SHP77 treated with DMSO at 0.1 percent for 48 hours (cell line): ENCODE measurements at places on chromosomes 12 and 14.

GRCh38 chr14:66119606-66120231 lies 366.5 kb upstream of the CCDC196 start:
- DNase-seq = no peak

- DNase-seq = no peak
Measured at GRCh38 chr12:24285448-24285847, 336.0 kb upstream of the SOX5 start.

GRCh38 chr12:109572506-109572845 lies 828 bp downstream of the MMAB start:
- no peak for DNase-seq

GRCh38 chr12:6074979-6075585 lies 49.4 kb downstream of the VWF start:
- no peak for DNase-seq

- DNase-seq = no peak
Measured at GRCh38 chr14:53790731-53791500, 165.7 kb downstream of the BMP4 start.

GRCh38 chr12:57299514-57300016 lies 48.6 kb upstream of the STAC3 start:
- DNase-seq = no peak

- DNase-seq = no peak
Measured at GRCh38 chr12:99852666-99853065, 132.1 kb downstream of the ANKS1B start.

DNA sequence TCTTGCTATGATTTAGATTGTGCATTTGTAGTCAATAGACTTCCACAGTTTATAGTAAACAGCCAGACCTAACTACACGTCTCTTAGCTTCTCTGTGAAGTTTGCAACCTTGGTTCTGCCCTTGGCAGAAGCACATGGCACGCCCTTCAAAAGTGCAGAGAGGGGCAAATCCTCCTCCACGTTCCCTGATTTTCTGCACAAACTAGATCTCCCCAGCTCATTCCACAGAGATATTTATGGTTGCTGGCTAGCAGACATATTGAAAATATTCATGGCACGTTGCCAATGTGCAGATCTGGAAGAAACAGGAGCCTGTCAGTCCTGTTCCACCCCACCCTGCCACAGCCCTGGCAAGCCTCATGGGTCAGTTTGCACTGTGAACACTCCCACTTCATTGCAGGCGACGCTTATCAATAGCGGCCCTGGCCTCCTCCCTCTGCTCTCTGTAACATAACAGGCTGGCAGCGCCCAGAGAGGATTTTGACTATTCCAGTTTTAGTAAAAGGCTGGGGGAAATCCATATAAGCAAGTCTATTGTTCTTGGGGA lies 6.5 kb upstream of the LGALS3 start:
- no peak for DNase-seq

DNA sequence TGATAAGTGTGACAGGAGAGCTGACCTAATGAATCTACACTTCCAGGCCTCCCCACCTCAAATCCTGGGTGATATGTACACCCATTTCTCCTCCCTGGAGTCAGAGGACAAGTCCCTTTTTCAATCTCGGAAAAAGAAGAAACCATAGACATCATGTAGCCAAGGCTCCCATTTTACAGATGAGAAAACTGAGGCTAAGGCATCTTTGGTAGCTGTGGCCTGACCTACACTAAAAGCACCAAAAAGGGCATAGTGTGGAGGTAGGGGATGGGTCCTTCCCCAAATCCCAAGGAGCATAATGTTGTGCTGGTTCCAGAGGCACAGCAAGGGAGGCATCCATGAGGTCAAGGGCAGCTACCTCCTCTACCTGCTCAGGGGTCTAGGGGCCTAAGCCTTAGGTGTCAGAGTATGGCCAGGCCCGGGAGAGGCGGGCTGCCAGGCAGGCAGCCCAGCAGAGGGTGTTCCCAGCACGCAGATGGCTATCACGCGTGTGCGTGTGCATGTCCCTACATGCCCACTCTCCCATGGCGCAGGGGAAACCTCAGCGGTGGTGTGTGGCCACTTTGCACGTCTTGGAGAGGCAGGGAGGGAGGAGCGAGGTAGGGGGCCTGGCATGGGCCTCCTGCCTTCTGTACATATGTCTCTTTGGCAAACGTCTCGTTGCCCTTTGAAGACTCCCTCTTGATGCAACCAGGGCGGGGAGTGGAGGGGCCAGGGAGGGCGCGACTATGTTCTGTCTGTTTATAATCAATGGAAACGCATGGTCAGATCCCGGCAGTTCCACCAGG lies 2.5 kb downstream of the PGF start:
- no peak for DNase-seq

GRCh38 chr14:100834794-100835547 lies 9.1 kb downstream of the MEG3 start:
- no peak for DNase-seq

GRCh38 chr12:6376870-6377666 lies 1.7 kb upstream of the SCNN1A start:
- DNase-seq = no peak

DNA sequence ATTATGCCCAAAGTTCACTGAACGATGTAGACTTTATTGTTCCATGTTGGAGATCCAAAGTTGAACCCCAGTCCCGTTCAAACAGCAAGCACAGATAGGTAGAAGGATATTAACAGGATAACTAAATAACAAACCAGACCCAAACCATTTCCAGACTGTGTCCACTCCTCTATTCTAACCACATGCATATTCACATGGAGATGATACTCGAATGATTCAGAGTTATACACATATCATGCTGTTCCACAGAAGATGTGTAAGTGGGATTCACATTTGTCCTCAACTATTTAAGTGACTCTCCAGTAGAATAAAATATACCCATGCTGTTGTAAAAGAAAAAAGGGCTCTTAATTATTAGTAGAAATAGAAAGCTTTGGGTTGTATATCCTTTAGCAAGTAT lies 185.9 kb downstream of the ITPR2 start:
- DNase-seq = no peak

GRCh38 chr14:52467515-52468266 lies 84.6 kb downstream of the TXNDC16 start:
- DNase-seq = no peak

- no peak for DNase-seq
Measured at GRCh38 chr14:72196237-72197015, 264.2 kb downstream of the RGS6 start.

- DNase-seq = no peak
Measured at GRCh38 chr14:81157431-81157830, 63.3 kb downstream of the GTF2A1 start.

DNA sequence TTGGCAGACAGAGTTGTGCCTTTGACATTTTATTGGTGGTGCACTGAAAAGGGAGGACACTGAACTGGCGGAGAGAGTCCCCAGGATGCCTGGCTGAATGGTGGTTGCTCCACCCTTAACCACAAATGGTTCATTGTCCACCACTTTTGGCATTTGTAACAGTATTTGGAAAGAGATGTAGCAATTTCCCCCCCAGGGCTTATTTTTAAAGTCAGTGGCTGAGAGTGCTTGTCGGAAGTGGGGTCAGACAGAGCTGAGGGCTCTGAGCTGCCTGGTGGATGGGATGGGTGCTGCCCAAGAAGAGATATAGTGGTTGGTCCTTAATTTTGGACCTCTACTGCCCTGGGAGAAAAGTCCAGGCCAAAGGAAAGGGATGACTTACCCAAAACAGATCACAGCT lies 31.5 kb upstream of the FGF6 start:
- DNase-seq = no peak

DNA sequence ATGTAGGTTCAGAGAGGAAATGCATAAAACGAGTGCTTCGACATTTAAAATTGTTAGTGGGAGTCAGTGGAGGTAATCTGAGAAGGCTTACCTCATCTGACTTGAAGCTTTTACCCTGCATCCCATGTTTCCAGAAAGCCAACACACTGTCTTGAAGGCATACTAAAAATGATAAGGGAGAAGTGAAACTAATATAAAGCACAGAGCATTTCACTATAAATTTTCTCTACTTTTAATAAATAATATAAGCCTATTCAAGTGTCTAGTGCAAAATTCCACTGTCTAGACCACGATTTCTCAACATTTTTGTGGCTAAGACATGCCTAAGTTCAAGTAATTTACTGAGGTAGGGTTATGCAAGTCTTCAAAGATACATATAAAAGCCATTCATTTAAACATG lies 29.1 kb upstream of the CDKL1 start:
- no peak for DNase-seq

DNA sequence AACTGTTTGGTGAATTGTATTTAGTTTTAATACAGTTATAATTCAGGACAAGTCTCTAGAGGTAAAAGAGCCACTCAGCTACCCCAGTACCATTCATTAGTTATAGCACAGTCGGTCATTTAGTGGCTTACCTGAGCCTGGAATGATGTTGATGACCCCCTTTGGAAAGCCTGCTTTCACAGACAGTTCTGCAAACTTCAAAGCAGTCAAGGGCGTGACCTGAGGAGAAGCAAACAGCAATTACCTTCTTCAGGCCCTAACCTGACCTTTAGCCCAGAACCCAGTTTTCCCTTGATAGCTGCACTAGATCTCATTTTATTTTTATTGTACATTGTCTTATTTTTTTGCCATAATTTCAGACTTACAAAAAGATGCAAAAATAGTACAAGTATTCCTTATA lies 43.8 kb downstream of the ALDH1L2 start:
- DNase-seq = no peak

GRCh38 chr14:75022655-75023054 lies 19.9 kb downstream of the EIF2B2 start:
- DNase-seq = no peak

DNA sequence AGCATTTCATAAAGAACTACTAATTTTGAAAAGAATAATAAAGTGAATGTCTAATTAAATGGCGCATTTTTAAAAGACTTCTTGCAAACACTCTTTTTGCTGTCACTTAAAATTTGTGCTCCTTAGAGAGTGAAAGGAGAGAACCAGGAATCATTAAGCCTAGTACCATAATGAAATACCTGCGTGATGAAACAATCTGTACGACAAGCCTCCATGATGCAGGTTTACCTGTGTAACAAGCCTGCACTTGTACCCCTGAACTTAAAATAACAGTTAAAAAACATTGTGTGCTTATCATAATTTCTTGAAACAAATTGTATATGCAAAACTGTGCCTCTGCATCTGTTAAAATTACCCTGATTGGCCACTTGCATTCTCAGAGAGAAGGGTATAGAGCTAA lies 108.1 kb downstream of the MGAT4C start:
- DNase-seq = no peak

DNA sequence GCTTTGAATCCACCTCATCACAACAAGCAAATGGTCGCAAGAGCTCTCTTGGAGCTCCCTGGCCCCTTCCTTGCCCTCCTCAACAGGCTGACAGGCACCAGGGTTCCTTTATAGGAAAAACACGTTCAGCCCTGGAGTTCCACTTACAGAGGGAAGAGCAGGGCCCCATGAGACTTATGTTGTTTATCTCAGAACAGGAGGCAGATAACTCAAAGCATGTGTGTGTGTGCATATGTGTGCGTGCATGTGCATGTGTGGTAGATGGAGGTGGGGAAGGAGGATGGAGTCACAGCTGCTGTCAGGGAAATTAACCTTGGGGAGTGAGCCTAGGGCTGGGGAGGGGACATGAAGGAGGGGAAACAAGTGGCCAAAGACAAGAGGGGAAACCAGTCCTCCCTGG lies 138.1 kb downstream of the DPF3 start:
- DNase-seq = no peak

GRCh38 chr12:47340411-47341015 lies 260.8 kb upstream of the AMIGO2 start:
- no peak for DNase-seq

DNA sequence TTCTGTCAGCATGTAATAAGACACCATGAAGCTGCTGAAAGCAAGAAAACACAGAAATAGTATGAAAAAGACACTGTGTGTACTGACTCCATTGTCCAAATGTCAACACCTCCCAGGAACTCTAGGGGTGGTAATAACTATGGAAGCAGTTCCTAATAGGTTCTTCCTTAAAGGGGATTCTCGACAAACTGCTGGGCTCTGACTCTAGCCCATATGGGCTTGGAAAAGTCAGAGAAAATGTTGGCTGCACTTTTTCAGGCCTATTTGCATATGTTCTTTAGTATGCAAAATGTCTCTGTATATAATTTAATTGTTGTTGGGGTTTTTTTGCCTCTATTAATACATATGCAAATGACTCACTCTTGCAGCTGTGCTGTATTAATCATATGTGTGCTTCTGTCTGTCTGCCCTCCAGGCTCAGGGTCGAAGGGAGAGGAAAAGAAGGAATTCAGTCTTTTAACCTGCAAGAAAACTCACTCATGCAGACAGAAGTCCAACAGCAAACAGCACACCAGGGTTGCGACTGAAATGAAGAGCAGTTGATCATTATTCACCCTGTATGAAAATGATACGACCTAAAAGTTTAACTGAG lies 317.6 kb downstream of the SOX5 start:
- DNase-seq = no peak

DNA sequence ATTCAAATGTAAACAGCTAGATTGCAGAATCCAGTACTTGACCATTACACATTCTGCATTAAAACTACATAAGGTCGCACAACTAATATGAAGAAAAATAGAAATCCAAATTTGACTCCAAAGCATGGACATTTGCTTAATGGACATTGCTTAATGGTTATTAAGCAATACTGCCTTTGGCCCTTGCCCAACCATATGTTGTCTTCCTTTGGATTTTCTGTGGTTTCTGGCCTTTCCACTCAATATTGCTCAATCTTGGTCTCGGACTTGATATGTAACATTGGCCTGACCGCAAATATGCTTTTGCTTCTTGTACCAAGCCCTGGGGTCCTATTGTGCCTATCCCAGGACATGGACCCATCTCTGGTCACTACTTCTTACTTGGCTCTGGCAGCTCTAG lies 67.2 kb downstream of the PTPRR start:
- DNase-seq = no peak

DNA sequence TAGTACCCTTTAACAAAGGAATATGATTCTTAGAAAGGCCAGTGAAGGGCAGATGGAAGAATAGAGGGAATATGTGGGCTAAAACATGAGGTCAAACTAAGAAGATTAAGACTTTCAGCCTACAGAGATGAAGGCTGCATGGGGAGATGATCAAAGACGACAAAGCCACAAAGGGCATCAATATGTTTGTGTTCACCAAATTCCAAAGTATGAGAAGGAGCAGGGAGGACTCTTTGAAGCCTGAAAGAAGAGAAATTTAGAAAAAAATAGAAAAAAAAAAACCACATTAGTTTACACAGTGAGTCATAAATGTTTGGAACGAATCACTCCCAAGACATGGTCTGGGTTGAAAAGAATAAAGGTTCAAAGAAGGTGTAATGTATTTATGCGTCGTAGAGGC lies 131.8 kb downstream of the NEDD1 start:
- DNase-seq = no peak

DNA sequence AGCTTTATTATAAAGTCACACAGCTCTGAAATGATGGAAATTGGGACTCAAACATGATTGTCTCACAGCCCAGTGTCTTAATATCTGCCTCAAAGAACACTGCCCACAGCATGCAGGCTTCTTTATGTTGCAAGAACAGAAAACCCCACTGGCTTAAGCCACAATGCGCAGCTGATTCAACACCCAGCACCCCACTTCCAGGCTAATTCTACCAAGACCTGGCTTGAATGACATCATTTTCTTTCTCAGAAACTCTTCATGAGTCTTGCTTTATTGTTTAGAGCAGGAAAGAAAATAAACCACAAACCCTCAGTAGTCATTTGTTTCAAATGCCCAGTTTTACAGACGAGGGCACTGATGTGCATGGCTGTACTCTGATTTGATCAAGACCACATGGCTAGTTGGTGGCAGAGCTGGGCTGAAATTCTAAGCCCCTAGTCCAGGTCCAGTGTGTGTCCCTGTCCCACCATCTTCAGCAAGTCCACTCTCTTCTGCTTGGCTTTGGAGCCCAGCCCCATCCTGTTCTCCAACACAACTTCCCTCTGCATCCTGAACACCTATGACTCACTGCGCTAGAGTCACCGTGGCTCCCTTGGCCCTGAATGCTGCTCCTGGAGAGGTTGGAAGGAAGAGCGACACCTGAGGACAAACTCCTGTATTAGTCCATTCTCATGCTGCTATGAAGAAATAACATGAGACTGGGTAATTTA lies 50.3 kb upstream of the SRSF5 start:
- DNase-seq = no peak
